ENCODE measurements at places on chromosomes 7 and 10.

DNA sequence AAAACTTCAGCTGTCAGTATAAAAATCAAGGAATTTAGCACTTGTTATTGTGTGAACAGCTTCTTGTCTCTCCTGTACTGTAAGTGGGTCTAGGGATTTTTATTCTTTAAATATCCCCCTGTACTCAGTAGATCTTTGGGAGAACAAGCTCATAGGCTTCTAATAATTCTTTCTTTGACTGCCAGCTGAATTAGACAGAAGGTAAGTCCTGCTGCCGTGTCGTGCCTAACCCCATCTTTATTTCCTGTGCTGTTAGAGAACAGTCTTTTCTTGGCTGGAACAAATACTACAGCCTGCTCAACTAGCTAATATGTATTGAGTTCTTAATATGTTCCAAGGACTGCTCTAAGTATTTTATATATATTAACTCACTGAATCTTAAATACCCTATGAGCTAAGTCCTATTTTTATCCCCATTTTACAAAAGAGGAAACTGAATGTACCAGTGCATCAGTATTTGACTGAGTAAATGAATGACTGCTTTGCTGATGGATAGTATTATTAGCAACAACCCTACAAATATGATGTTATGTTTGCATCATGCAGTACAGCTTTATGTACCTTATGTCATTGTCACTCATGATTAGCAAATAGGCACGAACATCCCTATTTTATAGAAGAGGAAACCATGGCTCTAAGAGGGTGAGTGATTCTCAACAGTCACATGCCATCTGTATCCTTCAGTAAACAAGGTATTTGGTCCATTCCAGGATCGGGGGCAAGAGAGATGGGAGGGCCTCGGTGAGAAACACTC, 5.5 kb upstream of the DUSP5 start:
- no peak for DNase-seq

- DNase-seq: no peak
Observed at GRCh38 chr10:14084875-14085274, 245.8 kb downstream of the FRMD4A start.

- no peak for DNase-seq
Observed at GRCh38 chr7:118969370-118969769, 744.9 kb downstream of the ANKRD7 start.

GRCh38 chr7:121097577-121097976, 109.1 kb downstream of the CPED1 start:
- no peak for DNase-seq

GRCh38 chr10:19654576-19654975, 161.7 kb upstream of the PLXDC2 start:
- no peak for DNase-seq

- DNase-seq: no peak
Observed at GRCh38 chr7:49976238-49976637, 116.8 kb downstream of the ZPBP start.

- no peak for DNase-seq
Observed at GRCh38 chr10:62772186-62772974, 32.1 kb upstream of the ADO start.

DNA sequence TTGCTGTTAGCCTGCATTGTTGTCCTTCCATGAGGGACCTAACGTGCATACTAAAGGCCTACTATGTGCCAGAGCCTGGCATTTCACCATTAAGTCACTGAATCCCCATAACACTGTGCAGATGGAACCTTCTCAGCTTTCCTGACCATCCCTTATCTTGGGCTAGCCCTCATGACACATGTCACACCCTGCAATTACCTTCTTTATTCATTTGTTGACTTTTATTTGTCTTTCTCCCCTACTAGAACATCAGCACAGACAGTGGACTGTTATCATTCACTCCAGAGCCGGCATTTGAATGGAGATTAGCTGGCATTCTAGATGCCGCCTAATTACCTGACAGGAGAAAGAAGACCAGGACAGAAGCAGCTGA, 471.1 kb upstream of the GALNT17 start:
- no peak for DNase-seq
